Sciatic nerve (tissue), 2 donors: ENCODE measurements at places on chromosomes 6 and 20.

GRCh38 chr6:138285800-138286199 lies 67.5 kb upstream of the PBOV1 start:
- DNase-seq: no peak

- no peak for DNase-seq
Measured at GRCh38 chr6:169266746-169267591, 13.3 kb upstream of the THBS2 start.

DNA sequence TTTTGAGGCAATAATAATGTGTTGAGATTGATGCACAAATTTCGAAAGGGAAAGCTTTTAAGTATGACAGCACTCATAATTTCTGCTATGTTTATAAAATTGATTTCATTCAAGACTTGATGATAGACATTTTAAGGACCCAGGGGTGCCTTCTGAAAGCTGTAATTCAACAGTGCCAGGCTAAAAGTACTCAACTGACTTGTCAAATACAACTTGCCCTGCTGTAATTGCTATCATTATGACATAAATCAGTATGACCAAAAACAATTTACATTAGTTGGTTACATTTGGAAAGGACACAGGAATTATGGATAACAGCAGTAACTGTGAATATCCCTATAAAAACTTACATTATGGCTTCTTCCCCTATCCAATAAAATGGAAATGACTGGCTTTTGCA lies 178.9 kb downstream of the MMUT start:
- DNase-seq: no peak

DNA sequence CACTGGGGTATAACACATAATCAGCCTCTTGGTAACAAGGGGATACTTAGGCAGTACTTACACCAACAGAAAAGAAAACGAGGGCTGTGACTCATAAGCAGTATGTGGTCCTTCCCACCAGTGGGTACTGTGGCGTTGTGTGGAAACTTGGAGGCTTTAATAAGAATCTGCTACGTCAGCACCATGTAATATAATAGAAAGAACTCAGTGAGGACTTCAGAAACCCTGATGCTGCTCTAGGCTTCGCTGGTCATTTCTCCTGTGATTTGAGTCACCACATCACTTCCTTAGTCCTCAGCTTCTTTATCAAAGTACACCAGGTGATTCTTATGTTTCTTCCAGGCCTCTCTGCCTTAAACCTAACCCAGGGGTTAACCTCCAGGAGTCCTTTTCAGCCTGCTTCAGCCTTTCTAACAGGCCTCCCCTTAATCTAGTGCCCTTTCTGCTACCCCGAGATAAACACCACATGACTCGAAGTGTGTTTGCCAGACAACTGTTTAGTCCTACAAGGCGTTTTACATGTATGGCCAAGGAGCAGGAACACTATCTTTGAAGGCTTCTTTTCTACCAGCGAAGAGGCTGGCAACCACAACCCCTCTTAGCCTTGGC lies 68.5 kb downstream of the FYN start:
- no peak for DNase-seq

- no peak for DNase-seq
Measured at GRCh38 chr20:62487561-62488354, 12.0 kb upstream of the GATA5 start.

DNA sequence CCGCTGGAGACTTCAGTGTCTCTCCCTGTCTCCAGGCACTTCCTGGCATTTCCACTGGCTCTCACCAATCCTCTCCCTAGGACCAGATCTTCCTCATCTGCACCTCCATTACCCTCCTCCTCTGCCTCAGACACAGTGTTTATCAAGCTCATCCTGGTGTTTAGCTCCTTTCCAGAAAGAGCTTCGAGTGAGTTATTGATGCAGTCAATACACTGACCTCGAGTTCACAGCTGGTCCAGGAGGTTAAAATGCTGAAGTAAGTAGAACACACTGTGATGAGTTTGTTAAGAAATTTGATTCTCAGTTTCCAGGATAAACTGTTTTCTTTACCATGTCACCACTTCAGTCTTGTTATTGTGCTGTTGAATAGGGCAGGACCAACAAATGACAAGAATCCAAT lies 42.1 kb upstream of the ARMC2 start:
- no peak for DNase-seq

DNA sequence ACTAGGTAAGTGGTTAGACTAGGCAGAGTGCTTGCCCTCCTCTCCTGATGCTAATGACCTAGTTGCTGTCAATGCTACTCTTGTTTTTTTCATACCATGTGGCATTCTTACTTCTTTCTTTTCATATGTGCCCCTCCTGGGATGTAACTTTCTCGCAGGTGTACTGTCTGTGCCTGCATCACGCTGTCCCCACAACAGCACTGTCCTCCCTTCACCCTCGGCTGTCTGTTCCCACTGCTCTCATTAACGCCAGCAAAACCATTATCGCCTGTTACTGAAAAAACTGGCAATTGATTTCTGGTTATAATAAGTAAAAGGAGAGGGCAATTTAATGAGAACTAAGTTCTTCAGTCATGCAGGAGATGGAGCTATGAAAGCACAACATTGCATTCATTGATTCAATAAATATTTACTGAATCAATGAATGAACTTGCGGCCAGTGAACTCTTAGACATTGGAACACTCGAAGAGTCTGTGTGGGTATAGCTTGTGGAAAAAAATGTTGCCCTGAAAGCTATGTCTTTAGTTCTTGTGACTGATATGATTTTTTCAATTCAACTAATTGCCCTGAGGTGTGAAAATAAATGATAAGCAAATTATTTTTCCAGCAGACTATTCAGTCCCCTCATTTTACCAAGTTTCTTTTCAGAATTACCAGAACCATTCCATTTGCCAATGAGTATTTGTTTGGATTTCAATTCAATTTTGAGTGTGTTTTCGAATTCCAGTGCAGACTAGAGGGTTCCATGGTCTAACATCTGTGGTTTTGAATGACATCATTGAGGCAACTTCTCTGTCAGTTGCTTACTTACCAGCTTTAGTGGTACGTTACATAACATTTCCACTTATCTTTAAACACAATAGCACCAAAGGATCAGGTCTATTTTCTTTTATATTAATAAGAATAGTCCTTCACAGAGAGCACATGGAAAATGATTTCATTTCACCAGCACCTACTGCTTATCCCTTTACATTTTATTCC lies 2.1 kb downstream of the SLC17A4 start:
- DNase-seq: no peak

DNA sequence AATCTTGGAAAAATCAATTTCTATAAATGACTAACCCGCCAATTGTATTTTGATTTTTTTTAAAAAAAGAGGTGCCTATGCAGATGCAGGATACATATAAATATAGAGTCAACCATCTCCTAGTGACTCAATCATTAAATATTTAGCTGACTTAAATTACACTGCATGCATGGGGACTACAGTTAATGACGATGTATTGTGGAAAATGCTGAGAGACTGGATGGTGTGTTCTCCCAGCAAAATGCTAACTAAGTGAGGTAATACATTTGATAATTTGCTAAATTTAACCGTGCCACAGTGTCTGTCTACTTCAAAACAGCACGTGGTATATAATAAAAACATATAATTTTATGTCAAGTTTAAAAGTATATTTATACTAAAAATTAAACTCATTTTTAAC lies 341.6 kb downstream of the PRKN start:
- no peak for DNase-seq

DNA sequence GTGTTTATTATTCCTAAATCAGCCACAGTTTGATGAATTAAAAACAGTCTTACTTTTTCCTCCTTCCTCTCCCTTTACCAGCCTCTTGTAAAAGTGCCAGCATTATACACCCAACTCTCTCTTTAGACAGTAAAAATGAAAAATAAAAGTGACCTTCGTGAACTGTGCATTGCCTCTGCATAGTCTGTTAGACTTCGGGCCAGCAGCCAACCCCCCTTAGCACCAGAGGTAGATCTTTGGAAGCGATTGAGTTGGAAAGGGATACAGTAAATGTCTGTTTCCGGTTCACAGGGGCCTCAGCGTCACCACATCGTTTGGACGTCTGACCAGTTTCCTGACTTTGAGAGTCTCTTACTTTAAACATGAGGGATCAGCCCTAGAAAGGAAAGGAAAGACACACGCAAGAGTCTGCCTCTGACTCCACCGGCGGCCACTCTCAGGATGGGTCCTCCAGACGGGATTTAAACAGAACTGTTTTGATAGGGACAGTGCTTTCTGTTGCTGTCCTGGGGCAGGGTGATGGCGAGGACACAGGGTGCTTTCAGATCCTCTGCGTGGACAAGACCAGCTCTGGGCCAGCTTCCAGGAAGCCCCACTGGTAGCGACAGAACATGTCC lies 206.6 kb upstream of the PREP start:
- no peak for DNase-seq

- DNase-seq: no peak
Measured at GRCh38 chr20:672963-673602, 2.5 kb downstream of the SCRT2 start.

- peak; percentile 65 for DNase-seq
Measured at GRCh38 chr6:159790956-159791598, 810 bp downstream of the MRPL18 start.

DNA sequence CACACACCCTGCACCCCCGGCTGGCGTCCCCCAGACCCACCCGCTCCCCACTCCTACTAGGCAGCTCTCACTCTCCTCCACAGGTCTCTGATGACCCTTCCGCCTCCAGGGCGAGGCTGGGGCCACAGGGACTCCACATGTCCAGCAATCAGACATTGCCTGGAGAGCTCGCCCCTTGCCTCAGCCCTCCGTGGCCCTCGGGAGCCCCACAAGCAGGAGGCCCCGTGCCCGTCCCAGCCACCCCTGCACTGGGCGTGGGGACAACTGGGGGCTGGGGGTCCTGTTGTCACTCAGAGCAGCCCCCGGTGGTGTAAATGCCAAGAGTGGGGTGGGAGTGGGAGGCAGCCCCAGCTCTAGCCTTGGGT lies 1.5 kb downstream of the COL20A1 start:
- no peak for DNase-seq

GRCh38 chr6:107594736-107595135 lies 104.8 kb downstream of the SOBP start:
- no peak for DNase-seq

DNA sequence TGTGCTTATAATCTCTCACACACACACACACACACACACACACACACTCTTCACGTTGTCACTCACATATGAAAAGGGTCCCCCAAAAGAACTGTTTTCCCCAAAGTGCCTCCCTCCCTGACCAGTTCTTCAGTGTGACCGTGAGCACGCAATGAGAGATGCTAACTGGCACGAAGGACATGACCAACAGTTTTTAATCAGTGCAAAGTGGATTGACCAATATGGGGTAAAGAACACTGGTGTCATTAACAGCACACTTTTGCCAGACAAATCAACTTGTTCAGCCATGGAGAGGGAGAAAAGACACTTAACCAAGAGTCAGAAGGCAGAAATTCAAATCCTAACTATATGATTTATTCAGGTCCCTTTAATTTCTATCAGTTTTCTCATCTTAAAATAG lies 15.0 kb downstream of the EXOC2 start:
- no peak for DNase-seq

- DNase-seq: no peak
Measured at GRCh38 chr6:90068264-90068663, 174.0 kb downstream of the GJA10 start.

DNA sequence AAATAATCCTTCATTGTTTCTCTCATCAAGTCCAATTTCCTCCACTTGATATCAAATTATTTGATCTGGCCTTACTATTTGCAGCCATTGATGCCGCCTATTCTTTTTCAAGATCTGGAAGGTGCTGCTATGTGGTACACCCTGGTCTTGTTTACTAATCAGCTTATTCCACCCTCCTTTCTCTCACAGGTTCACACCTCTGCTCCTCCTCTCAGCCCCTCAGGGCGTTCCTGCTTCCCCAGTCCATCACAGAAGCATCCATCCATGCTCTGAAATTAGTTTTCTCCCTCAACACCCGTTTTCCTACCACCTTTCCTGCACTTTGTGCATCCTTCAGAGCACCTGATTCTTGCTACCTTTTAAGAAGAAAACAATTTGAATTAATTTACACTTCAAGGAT lies 183.6 kb downstream of the EPHA7 start:
- no peak for DNase-seq

- DNase-seq: no peak
Measured at GRCh38 chr6:31578184-31579118, 3.1 kb downstream of the TNF start.

- no peak for DNase-seq
Measured at GRCh38 chr6:8108031-8108660, 5.8 kb upstream of the EEF1E1 start.

- DNase-seq: no peak
Measured at GRCh38 chr6:141097471-141097870, 1035.3 kb upstream of the GJE1 start.

DNA sequence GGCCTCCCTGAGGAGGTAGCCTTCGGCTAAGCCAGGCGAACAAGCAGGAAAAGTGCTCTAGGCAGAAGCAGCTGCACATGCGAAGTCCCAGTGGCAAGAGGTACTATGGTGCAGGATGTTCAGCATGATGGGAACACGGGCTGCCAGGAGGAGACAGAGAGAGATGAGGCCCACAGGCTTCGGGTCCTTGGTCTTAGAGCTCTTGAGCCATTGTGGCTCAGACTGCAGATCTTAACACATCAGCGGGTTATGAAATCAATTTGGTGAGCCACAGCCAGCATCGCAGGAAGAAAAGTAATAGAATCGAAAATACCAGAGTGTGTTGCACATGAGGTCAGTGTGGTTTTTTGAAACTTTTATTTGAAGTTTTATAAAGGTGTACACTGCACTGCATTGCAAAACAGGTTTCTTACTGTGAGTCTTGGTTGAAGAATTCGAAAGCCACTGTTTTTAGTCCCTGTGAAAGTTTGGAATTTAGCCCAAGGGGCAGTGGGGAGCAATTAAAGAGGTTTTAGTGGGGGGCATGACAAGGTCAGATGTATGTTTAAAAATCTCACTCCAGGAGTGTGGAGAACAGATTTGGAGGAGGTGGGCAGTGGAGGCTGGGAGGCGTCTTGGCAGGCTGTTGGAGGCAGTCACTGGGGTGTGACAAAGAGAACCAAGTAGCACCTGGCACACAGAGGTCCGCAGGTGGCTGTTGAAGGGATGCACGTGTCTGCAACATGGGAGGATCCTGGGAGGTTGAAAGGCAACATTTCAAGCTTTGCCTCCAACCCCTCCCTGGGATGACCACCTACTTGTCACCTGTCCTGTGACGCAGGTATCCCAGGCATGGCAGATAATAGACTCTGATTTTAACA lies 69.3 kb downstream of the EYA2 start:
- DNase-seq: no peak

- DNase-seq: no peak
Measured at GRCh38 chr20:22576273-22576672, 8.1 kb downstream of the FOXA2 start.

DNA sequence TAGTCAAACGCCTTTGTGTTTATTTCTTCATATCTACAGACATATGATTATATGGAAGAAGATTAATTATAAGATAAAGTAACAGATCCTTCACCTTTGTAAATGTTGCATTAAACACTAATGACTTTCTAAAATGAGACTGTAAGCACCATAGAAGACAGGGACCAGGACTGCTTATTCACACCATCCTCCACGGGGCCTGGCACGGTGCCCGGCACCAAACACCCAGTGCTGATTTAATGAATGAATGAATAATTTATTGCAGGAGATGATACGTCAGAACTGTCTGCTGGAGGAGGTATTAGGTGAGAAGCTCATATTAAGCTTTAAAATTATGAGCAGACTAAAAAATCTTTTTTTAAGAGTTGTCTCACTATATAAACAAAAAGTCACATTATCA lies 88.3 kb downstream of the SLX4IP start:
- no peak for DNase-seq
